ENCODE measurements at places on chromosomes 4 and X.
A peak's percentile ranks its signal among the peaks of the same experiment; 100 is the strongest.

DNA sequence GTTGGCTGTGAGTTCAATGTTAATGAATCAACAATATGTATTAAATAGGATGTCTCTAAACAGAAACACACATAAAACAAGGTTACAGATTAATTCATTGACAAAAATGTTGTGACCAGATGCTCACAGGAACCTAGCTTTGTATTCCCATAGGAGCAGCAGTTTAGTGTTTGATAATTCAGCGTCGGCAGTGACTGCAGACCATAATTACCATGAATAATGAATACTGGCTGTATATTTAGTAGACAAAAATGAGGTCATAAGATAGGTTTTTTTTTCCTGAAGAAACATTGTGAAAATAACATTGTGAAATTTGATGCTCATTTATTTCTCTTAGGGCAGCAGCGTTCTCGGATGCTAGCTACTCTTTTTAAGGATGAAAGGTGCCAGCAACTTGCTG, 27.8 kb downstream of the COPS4 start:
- no peak for DNase-seq

GRCh38 chr4:143336781-143337599, at the start of gene GAB1:
TSS of gene GAB1 (plus strand) at chr4:143336876. CDS start at chr4:143337189, 313 bp downstream.
- DNase-seq = peak; percentile 87

DNA sequence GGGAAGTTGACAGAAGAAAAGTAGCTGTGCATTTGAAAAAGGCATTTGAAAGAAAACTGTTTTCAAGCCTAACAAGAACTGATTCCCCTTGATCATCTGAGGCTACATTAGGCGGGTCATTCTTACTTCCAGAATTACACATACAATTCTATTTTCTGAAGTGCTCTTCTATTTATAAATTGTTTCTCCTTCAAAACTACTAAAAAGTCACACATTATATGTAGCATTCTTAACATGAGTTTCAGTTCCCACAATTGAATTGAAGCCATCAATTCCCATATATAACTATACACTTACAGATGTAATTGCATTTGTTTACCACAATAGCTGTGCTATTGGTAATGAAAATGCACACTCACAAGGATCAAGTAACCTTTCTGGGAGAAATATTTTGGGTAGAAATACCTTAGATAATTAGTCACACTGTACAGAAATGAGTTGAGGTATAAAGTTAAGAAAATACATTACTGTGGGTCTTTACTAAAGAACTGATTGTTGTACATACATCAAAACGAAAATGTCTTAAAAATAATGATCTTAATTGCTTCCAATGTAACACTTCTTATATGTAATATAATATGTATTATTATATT, 1688.0 kb upstream of the AGA start:
- no peak for DNase-seq

- no peak for DNase-seq
Observed at GRCh38 chrX:101602077-101602476, 15.7 kb downstream of the ARMCX6 start.

- DNase-seq = peak; percentile 73
Observed at GRCh38 chrX:45850775-45851433, 650.2 kb upstream of the DIPK2B start.

- DNase-seq = no peak
Observed at GRCh38 chrX:98795636-98796035, 1614.4 kb downstream of the PCDH19 start.

GRCh38 chrX:149962859-149963757, 24.8 kb upstream of the EOLA2 start:
- DNase-seq = peak; percentile 55

DNA sequence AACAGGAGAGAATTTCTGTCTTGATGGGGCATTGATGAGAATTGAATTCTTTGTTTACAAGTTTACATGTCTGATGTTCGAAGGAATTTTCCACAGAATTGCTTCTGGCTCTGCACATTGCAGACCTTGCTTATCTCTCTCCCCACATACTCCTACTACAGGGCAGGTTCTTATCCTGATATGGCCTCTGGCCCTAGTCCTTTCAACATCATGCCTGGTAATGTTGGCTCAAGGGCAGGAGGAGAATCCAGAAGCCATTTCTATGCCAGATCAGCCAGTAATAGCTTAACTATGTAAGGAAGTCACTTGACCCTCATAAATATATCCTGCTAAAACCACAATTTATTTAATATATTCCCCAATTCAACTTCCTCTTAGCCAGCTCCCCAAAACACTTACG, 24.3 kb upstream of the TSPAN5 start:
- DNase-seq = no peak

Data from KBM-7 (cell line).